ENCODE measurements at places on chromosomes 2 and 18.

DNA sequence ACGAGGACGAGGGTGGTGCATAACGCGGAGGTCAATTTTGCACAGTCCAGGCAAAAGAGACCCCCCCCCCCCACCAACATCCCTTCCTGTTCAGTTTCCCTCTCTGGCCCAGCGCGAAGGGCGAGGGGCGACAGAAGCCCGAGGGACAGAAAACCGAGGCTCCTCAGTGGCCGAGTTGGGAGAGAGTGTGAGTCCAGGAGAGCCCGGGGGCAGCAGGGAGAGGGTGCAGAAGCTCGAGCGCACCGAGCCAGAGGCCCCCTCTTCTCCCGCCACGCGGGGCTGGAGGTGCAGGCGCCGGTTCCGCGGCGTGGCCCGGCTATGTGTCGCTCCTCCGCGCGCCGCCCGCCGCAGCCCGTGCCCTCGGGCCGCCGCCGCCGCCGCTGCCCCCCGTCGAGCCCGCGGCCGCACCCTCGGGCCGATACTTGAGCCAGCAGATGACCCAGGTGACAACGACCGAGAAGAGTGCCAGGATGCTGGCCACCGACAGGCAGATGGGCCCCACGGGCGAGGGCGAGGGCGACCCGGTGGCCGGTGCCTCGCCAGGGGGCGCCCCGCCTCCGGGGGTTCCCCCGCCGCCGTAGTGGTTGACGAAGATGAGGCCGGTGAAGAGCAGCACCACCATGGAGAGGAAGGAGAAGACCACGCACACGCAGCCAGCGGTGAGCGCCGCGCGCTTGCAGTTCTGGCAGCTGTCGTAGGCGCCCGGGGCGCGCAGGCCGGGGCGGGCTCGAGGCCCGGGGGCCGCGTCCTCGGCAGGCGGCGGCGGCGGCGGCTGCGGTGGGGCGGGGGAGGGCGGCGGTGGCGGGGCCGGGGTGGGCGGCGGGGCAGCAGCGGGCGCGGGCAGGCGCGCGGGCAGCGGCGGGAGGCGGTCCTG lies 20.2 kb upstream of the PAX3 start:
- DNase-seq: no peak

DNA sequence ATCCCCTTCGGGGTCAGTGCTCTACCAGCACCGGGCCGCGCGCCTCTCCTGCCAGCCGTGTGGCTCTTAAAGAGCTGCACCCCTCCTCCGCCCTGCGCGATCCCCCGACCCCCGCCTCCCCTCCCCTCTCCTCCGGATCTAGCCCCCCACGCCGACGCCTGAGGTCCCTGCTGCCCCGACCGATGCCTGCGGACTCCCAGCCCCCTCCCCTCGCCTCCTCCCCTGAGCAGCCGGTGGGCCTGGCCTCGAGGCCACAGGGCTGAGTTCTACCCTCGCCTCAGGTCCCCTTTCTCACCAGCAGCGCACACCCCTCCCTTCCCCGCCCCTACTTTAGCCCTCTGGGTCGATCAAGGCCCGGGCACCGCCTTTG lies 5.8 kb upstream of the SIX3 start:
- no peak for DNase-seq

DNA sequence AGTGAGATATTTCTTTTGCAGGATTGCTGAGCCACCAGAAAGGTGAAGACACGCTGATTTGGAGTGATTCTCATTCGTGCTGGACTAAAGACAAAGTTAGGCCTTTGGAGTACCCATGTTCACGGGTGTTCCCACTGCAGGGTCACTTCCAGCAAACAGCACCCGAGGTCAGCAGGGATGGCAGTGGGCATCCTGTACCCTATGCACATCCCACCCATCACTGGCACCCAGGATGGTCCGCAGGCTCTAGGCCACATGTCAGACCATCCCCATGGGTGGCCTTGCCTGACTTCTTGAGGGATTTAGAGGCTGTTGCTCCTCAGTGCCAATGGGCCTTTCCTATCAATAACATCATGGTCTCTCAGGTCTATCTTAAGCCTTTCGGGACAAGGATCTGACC lies 39.3 kb upstream of the TMEM17 start:
- no peak for DNase-seq

GRCh38 chr2:196783431-196784094 lies 15.9 kb downstream of the GTF3C3 start:
- no peak for DNase-seq

DNA sequence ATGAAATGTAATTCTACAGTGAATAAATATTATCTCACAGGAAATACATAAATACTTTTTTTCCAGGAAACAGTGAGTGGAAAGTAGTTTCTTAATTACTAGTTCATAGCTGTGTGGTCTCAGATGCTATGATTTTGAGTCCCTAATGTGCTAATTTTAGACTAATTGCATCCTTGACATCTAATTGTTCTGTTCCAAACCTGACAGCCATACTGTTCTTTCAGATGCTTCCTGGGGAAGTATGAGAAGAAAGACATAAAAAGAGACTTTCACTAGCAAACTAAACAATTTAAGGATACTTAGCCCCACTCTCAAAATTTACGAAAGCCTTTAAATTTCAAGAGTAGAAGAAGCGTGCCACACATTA lies 350.9 kb upstream of the CDH20 start:
- no peak for DNase-seq

- DNase-seq: no peak
Measured at GRCh38 chr18:55286257-55286825, 301.7 kb downstream of the TCF4 start.

DNA sequence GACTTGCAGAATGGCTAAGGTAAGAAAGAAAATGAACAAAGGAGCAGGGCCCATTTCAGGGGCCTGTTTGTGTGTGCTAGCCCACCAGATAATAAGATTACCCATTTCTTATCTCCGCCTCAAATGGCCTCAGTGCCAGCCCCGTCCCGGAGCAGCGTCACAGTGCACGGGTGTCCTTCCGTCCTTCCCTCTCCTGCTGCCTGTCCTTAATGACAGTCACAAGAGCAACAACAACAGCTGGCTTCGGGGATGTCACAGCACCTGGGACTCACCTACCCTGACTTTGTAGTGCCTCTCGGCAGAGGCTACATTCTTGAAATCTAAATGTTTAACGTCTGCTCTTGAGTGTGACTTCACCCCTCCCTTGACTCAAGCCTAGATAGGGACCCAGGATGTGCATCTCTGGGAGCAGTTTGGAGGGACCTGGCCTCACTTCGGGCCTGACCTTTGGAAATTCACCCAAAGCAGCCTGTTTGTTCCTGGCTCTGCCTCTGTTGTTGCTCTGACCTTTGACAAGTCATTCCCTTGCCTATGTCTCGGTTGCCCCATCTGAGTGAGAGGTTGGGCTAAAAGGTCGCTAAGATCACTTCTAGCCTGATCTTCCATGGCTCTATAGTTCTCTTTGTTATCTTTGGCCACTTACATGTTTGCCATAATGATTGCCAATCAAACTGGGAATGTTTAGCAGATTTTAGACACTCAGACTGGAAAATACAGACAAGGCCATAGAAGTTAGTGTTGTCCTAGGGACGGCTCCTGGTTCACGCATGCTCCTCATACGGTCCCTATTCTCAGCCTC lies 122.5 kb downstream of the KLHL29 start:
- no peak for DNase-seq

GRCh38 chr2:70526126-70526525 lies 27.5 kb downstream of the TGFA start:
- DNase-seq: no peak

GRCh38 chr2:203574824-203575223 lies 39.7 kb upstream of the RAPH1 start:
- no peak for DNase-seq

- DNase-seq: no peak
Measured at GRCh38 chr2:65351234-65351947, 81.0 kb downstream of the SPRED2 start.

DNA sequence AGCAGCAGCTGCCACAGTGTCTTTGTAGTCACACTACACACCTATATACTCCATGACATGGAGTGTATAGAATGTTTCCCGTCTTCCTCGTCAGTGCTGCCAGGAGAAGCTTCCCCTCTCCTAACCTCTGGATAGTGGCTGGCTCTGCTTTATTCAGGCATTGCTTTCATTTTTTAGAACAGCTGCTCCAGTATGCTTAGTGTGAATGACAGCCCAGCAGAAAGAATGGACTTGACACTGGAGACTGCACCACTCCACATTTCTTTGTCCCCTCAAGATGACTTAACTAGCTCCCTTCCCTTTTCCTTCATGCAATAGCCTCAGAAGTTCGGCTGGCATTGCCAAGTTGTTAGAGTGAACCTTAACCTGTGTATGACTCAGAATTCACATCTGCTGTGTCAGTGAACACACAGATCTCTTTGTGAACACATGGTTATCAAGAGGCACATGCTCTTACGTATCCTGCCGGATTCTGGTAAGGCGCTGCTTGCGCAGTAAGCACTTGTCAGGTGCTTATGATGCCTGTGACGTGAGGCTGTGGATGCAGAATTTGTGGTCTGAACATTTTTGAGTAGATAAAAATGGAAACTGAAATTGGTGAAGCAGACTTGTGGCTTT lies 73.9 kb downstream of the NEDD4L start:
- peak; percentile 73 for DNase-seq
